ENCODE measurements at places on chromosomes 2 and 18. TPM values are rescaled to one million over a fixed set of nuclear protein-coding genes. Genes with fewer than 3 reads are reported as not detected.

UGT1A3 gene
- not detected for total RNA-seq

GRCh38 chr2:187618813-187619212 lies 64.6 kb upstream of the TFPI start:
- no peak overlapping the region for H3K4me3 ChIP-seq
- no peaks in the 10 kb centered on the region for H3K36me3 ChIP-seq
- no peak overlapping the region for H3K27ac ChIP-seq

GRCh38 chr2:34703292-34703691 lies 1104.2 kb upstream of the FAM98A start:
- H3K27me3 ChIP-seq: no peaks in the 10 kb centered on the region
- H3K4me3 ChIP-seq: no peak overlapping the region
- H3K27ac ChIP-seq: no peak overlapping the region
- H3K36me3 ChIP-seq: no peaks in the 10 kb centered on the region

DNA sequence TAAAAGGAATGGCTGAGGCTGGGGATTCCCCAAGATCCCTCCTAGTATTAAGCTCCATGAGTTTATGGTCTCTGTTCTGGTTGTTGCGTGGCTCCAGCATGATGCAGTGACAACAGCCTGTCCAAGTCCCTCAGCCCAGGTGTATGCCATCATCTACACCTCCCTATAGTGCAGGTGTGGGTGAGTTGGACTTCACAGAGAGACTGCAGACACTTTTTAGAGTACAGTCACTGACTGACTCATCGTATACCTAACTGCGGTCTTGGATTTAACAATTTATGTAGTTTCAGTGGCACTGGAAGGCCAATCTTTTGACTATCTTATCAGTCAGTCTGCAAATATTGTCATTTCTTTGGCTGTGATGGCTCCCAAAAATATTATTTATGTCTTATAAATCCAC lies 415.0 kb downstream of the TMX3 start:
- no peaks in the 10 kb centered on the region for H3K4me1 ChIP-seq
- no peaks in the 10 kb centered on the region for H3K36me3 ChIP-seq
- H3K27ac ChIP-seq: no peak overlapping the region
- no peak overlapping the region for H3K4me3 ChIP-seq

DNA sequence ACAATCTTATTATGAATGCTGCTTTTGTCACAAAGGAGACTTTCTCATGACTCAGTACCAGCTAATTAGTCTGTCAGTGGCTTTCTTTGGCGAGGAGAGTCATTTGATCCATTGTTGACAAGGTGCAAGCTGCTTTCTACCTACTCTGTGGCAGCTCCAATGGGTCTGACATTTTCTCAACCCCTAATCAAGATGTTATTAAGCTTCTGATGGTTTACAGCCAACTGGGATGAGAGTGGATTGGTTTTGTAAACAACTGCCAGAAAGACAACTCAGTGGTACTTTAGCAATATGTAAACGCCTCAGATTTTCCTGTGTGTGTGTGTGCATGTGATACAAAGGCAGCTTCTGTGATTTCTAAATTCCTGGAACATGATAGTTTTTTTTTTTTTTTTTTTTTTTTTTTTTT lies 8.2 kb upstream of the CLIP4 start:
- H3K27me3 ChIP-seq: no peaks in the 10 kb centered on the region
- no peaks in the 10 kb centered on the region for H3K4me1 ChIP-seq
- H3K4me3 ChIP-seq: no peak overlapping the region
- H3K27ac ChIP-seq: no peak overlapping the region

SNTG2 gene
- total RNA-seq: 1.3 TPM

Data from CD4-positive, alpha-beta memory T cell (primary cell).